Stimulated activated CD8-positive, alpha-beta memory T cell treated with anti-CD3 and anti-CD28 coated beads, Interleukin-15, amount 100 ng/mL, for 24 hours (primary cell): ENCODE measurements at places on chromosomes 11 and 22.

DNA sequence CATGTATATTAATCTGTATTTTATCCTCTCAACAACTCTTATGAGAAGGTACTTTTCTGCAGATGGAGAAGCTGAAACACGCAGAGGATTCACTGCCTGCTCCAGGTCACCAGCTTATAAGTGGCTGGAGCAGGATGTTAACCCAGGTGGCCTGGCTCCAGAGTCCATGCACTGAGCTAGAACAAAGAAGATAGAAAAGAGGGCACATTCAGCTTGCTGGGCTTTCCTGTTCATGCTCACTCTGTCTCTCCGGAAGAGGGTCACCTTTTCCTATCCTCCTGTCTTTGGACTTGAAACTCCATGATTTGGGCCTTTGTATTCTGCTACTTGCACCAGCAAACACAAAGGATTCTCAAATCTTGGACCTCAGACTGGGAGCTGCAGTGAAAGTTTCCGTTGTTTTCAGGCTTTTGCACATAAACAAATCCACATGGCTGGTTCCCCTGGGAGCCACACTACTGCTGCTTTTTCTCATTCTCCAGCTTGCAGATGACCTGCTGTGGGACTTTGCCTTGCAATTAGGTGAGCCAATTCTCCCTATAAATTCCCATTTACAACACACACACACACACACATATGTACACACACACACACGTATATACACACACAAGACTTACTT is 117.3 kb upstream of the GRK3 start:
- no peak for DNase-seq

GRCh38 chr11:112266410-112266778 is 5.7 kb upstream of the PLET1 start:
- no peak for DNase-seq

DNA sequence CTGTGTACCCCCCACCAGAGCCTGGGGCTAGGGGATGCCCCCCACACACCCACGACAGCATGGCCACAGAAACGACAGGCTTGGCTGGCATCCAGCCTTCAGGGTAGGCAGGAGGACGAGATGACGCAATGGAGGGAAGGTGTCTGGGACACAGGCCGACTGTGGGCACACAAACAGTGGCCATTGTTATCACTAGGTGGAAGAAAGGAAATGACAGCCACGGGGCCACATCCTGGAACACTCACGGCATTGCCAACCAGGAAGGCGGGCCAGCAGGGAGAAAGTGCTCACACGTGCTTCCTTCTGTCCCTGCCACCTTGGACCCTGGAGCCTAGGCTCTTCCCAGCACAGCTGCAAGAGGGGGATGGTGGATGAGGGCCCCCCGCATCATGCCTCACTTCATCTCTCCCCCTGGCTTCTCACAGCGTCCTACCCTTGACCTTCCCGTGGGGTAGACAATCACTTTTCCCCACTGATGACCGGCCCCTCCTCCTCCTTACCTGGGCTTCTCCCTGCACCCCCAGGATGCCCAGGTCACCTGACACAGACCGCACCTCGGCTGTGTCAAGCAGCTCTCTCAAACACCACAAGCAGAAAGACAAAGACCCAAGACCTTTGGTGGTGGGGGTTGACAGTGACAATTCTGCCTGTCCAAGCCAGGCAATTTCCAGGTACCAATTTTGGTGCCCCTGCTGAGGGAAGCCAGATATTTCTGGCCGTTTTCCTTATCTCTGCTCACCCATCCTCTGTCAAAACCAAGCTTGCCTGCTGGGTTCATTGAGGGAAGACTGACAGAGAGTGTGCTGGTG is 8.6 kb downstream of the PLA2G6 start:
- DNase-seq = no peak

- DNase-seq = no peak
These were observed 16.7 kb downstream of the STARD10 start for GRCh38 chr11:72776844-72777754.

DNA sequence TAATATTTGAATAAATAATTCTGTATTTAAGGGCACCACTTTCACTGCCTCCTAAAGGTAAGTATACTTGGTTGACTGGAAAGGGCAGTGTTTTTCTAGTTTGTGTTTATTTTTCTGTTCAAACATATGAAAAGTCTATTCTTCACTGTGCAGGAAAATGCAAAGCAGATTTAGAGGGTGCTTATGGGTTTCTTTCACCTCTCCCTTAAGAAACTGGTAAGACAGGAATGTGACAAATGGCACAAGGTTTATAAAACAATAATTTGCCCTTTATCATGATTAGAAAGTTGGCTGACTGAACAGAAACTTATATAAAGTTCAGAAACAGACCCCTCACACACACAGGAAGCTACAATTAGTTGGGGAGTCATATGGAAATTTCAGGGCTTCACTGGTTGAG is 60.6 kb downstream of the PLEKHA7 start:
- no peak for DNase-seq

GRCh38 chr22:31488988-31489617 is 539 bp downstream of the EIF4ENIF1 start:
- peak; percentile 7 for DNase-seq

- no peak for DNase-seq
These were observed 19.4 kb downstream of the HTR3A start for GRCh38 chr11:113994077-113994954.

DNA sequence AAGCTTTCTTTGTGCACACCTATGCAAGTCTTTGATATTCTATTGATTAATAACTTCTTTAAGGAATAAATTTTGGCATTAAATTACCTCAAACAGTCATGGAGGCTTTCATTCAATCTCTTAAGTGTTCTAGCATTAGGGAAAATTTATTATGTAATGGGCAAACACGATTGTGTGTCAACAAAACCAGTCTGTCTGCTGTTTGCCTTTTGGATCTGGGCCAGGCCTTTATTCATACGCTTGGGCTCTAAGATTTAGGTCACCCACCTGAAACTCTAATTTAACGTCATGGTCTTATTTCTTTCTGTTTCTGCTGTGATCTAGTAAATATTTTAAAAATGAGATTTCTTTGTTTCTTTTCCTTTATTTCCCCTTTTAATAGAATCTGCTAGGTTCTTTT is 1270.6 kb downstream of the LRRC4C start:
- no peak for DNase-seq

- DNase-seq = no peak
These were observed 89.9 kb downstream of the PPP6R3 start for GRCh38 chr11:68550485-68550817.

DNA sequence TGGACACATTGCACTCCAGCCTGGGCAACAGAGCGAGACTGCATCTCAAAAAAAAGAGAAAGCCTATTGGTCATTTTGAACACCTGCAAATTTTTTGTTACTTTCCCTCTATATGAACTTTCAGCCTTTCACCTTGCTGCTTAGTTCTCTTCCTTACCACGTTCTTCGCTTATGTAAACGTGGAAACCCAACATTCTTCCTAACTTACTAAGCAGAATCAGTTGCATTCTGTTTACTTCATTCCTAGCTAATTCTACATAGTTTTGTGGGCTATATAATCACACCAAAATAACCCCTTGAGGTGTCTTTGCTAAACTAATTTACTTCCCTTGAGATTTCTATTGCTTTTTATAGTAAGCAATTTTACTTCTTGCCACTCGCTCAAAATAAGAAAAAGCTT is 23.2 kb downstream of the MS4A4A start:
- DNase-seq = no peak

DNA sequence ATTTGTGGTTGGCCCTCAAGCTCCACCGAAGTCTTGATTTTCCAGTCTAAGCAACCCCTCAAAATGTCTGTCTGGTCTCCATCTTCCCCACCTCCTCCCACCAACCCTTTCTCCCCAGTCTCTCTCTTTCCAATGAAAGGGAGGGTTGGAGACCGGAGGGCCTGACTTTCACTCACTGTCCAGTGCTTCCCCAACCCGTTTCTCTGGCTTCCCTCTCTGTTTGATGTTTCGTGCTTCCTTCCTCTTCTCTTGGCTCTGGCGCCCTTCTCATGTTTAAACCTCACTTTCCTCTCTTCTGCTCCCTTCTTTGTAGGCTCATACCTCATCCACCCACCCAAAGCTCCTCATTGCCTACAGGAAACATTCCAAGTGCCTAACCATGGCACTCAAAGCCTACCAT is 11.1 kb upstream of the VPS37C start:
- no peak for DNase-seq

DNA sequence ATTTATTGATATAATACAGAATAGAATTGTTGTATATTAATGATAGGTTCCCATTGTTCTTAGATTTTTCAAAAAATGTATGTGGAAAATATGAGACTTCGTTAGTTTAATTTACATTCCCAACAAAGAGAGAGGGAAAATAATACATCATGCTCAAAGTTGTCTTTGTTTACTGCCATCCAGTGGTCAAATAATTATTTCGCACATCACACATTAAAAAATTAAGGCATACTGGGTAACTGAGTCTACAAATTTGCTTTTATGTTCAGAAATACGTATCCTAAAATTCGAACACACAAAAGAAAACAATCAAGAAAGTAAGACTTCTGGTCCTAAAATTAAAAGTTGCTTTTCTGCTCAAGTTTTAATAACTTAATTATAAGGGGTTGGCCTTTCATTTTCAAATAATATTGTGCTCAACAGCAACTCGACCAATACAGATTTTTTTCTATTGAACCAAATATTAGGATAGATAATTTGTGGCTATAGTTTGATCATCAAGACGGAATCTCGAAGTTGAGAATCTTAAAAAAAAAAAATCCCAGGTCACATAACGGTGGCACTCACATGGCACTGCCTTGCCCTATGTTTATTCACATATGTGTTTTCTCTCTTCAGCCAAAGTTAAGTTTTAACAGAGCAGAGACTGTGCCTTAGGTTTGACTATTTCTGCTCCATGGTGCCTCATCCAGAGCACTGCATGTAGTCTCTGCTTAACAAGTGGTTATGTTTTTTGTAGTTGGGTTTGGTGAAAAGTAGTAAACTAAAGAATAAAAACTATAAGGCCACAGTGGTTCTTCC is 12.3 kb downstream of the PDGFD start:
- DNase-seq = no peak

DNA sequence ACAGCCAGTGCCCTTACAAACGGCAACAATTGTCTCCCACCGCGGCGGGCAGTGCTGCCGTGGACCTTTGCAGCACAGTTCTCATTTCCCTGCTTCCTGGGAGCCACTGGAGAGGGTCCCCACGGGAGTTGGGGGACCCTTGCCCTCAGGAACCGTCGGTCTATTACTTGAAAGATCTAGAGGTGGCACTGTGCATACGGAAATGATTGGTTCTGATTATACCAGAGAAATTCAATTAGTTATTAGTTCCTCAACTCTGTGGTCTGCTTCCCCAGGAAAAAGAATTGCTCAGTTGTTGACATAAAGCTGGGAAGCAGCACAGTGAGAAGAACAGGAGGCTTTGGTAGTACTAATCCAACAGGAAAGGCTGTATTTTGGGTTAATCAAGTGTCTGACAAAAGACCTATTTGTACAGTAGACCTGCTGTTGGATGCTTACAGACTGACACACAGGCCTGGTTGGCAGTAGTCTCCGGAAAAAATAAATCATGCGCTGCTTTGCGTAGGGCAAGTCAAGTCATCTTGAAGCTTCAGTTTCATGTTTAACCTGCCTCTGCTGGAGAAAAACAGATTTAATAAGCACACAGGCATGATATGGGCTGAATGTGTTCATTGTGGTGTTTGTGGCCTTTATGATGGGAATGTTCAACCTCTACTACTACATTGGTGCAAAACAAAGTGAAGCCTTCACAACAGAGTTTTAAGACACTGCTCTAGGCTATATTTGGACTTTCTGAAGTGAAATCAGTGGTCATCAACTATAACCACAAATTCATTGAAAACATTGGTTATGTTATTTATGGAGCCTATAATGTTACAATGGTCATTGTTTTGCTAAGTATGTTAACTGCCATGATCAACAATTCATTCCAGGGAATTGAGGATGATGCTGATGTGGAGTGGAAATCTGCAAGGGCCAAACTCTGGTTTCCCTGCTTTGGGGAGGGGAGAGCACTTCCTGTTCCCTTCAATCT is 54.6 kb upstream of the SC5D start:
- DNase-seq = no peak

DNA sequence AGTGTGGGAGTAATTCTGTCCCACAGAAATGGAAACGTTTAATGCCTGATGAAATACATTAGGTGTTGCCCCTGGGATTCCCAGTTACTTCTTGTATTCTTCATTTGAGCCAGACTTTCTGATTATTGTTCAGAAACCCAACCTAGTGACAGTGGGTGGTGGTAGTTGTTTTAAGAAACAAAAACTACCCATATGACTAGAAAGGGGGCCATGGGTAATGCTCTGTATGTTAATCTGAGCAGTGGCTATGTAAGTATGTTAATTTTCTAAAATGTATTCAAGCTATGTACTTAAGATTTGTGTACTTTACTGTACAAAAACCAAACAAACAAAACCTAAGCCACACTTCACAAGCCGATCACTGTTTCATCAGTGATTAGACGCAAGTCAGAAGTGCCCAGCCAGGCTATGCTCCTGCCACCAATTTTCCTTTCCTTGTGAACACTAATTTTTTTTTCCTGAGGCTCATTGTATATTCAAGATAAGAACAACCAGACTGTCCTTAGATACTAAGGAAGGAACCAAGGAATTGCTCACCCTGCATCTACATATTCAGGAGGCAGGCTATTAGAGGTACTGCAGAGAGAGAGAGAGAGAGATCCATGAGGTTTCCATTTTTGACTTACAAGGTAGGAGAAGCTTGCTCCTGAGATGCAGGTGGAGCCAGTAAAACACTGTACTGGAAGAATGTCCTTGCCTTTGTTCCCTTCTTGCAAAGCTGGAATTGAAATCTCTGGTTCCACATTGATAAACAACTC is 122.7 kb downstream of the DBX1 start:
- no peak for DNase-seq

DNA sequence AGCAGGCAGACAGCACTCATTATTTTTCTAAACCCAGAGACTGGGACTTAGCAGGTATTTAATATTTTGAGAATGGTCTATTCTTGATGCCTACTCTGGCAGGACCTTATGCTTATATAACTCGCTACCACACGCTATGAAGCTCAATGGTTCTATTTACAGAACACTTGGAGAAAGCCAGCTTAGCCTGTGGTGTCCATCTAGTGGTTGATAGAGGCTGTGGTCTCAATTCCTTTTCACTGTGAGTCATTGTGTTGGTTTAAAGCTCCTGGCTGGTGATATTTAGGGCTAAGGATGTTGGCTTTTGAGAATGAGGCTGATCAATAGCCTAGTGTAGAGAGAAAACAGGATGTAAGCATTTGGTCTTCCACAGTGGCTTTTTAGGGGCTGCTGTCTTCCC is 206.4 kb downstream of the DBX1 start:
- no peak for DNase-seq

- DNase-seq = no peak
These were observed 57.8 kb downstream of the MED15 start for GRCh38 chr22:20565079-20565734.

DNA sequence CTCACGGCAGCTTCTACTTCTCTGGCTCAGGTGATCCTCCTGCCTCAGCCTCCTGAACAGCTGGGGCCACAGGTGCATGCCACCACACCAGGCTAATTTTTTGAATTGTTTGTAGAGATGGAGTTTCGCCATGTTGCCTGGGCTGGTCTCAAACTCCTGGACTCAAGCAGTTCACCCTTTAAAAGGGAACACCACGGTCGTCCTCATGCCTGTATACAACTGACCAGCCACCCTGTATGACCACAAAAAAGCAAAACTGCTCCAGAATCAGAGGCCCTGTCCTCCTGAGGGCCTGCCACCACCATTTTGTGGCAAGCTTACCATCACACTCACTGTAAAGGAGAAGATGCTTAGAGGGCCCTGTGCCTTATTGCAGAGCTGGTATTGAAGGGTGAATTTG is 2.2 kb downstream of the GLB1L3 start:
- no peak for DNase-seq
